Activated T-cell treated with anti-CD3 and anti-CD28 coated beads, Interleukin-2, amount 50 U/mL, for 48 hours (primary cell): ENCODE measurements at places on chromosomes 7 and 10.

DNA sequence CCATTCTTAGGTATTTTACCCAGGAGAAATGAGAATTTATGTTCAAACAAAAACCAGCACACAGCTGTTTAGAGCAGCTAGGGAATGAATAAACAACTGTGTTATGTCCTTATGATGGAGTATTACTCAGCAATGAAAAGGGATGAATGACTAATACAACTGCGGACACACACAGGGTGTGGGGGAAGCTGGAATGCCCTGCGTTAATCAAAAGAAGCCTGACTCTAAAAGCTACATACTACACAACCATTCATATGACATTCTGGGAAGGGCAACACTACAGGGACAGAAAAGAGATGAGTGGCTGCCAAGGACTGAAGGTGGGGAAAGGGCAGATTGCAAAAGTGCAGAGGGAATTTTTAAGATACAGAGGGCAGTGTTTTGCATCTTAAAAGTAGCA, 64.0 kb downstream of the DLG5 start:
- DNase-seq: no peak

GRCh38 chr7:133529861-133530260, 277.0 kb downstream of the EXOC4 start:
- DNase-seq: no peak

DNA sequence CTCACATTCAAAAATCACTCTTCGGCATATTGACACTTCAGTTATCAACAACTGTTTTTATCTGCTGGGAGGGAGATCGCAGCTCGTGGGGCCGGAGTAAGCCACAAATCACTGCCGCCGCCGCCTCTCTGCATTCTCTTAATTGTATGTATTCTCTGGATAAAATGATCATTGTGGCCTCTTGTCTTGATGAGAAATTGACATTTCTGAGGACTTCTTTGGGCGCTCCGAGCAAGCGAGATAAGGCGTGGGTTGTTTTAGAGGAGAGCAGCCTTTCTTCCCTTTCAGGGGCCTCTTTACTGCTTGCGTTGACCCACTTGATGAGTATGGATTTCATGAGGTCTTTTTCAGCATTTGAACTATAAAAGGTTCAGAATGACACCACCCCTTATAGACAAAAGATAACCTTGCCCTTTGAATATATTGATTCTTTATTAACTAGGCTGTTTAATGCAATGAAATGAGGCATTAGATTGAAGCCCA, 130.6 kb downstream of the EBF3 start:
- DNase-seq: no peak

DNA sequence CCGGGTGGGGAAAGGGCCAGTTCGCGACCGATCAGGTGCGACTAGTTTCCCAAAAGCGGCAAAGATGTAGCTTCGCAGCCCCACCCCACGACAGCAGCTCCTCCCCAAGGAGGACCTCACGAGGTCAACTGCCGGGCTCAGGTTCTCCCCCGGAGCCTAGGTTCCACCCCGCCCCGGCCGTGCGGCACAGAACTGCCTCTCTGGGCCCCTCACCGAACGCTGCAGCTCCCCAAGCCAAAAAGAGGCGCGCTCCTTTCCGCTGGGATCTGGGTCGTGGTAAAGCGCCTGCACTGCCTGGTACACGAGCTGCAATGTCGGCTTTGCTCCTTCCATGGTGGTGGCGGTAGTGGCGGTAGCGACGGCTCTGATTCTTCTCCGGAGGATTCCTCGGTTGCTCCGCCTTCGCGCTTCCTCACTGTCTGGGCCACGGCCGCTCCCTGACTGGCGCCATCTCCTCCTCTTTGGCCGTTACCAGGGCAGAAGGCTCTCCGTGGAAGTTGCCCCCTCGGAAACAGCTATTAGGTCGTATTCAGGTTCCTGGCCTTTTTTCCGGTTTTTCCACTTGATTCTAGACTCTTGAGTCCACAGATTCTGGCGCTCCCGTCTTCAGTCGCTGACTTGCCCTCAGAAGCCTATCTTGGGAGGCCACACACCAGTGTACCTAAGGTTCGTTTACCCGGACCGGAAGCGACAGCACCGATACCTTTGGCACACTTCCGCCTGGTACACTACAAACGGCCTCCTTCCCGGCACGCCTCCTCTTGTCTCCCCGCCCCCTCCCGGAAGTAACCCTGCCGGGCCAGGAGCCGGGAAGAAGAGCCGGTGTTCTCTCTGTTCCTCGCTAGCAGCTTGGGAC, at the start of gene TNPO3:
TNPO3 (minus strand) TSS at position 674 of the 856 bp plus-strand sequence; CDS start at position 333, 341 bp downstream.
- DNase-seq: peak; percentile 95

GRCh38 chr10:80270887-80271286, 18.6 kb downstream of the MAT1A start:
- no peak for DNase-seq

DNA sequence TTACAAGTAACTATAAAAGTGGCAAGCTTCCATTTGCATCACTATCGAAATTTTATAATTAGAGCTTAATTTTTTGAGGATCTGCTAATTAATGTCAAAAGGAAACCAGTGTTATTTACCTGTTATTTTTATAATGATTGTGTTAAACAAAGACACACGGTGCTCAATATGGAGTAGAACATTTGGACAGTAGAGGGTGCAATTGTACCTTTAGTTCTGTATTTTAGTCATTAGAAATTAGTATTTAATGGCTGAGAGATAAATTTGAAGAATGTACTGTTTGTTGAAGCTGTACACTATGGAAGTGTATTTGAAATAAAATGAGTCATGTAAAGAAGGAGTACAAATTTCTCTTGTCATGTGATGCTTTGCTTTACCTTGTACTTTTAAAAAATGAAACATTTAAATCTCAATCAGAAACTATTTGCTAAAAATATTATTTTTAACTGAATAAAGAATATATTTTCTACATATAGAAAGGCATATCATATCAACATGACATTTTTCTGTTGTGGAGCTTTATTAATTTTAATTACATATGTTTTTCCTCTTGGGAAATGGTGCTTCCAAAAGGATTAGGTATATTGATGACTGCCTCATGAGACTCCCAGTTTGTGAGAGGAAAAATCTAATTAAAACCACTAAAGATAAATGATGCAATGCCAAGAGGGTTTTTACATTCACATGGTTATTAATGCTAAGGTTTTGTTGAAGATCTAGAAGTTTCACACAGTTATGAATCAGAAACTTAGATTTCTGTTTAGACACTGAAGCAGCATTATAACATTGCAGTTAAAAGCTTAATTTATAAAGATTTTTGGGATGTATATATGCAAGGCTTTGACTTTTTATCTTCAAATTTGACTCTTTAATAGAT, 10.4 kb upstream of the PRKG1 start:
- no peak for DNase-seq

DNA sequence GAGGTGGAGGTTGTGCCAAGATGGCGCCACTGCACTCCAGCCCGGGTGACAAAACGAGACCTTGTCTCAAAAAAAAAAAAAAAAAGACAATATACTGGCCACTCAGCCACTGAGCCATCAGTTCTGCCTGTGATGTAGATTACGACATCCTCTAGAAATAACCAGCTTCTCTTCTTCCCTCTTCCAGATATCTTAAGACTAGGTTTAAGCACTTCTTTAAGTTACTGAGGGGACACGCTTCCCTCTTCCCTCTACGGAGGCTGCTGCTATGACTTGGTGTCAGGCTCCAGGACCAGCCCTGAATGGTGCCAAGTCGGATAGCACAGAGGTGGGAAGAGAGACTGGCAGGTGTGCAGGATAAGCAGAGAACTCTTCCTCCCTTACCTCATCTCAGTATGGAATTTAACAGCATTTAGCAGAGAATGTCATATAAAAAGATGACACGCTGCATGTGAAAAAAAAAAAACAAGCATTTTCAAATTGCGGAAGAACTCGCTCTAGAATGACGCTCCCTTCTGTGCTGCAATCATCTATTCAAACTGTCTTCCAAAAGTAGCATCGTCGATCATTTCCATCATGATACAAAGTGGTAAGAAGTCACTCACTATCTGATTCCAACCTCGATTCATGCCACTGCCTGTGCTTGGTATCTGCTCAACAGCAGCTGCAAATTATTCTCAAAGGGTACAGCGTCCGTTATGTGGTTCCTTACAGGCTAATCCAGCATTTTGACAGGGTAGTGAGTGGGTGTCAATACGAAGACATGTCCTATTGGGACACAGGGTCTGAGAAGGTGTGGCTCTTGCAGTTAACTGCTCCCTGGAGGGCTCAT, 13.8 kb downstream of the DAGLB start:
- no peak for DNase-seq
